ENCODE measurements at places on chromosomes 7 and 10. TPM values are rescaled to one million over a fixed set of nuclear protein-coding genes. Genes with fewer than 3 reads are reported as not detected.

Gene FBXL13
- 0.22 TPM for total RNA-seq

Gene GIMAP6
- 248 TPM for total RNA-seq

Gene LDB3
- total RNA-seq, result not detected

Gene AKR1E2
- 21.7 TPM for total RNA-seq

Gene HOGA1
- 0.26 TPM for total RNA-seq

Gene ARF5
- 174 TPM for total RNA-seq

Gene BEND7
- 9.3 TPM for total RNA-seq

Gene PMPCB
- 43.7 TPM for total RNA-seq

Gene PNLIPRP2
- total RNA-seq, result not detected

Gene ITPRID1
- not detected for total RNA-seq

Gene VIM
- total RNA-seq, result 5,788 TPM

Gene TUBB8
- 0.11 TPM for total RNA-seq

Gene ODAD2
- 0.76 TPM for total RNA-seq

Gene PTPN20
- 0.11 TPM for total RNA-seq

Gene CD36
- 217 TPM for total RNA-seq

Gene NUTM2B
- total RNA-seq, result 0.33 TPM

Gene DRGX
- total RNA-seq, result not detected

Gene ADRA2A
- total RNA-seq, result under 0.01 TPM

Gene TMEM178B
- total RNA-seq, result 0.11 TPM

Gene CRYGN
- not detected for total RNA-seq

Gene ZNF365
- under 0.01 TPM for total RNA-seq

Gene NKX2-3
- total RNA-seq, result not detected

Gene ANKRD61
- under 0.01 TPM for total RNA-seq

Gene ALOX5
- total RNA-seq, result not detected

Gene CAV1
- total RNA-seq, result 781 TPM

Gene METTL2B
- 25.9 TPM for total RNA-seq

Gene SLC13A1
- total RNA-seq, result not detected

Gene GBX1
- not detected for total RNA-seq

Gene ADAMTS14
- total RNA-seq, result 0.11 TPM

Gene GSAP
- total RNA-seq, result 5.8 TPM

Gene NODAL
- total RNA-seq, result not detected

Gene HNRNPF
- total RNA-seq, result 179 TPM

Gene PLEKHA8
- 12.6 TPM for total RNA-seq

Gene RPEL1
- total RNA-seq, result 0.09 TPM

Measured in dermis lymphatic vessel endothelial cell (primary cell).